Anterior cingulate cortex (tissue), 58 donors: ENCODE measurements at places on chromosomes 2 and 18.

- DNase-seq = peak; percentile 13
Observed at GRCh38 chr2:2846332-2847208, 515.5 kb upstream of the MYT1L start.

GRCh38 chr2:45707006-45707405, 55.5 kb downstream of the PRKCE start:
- peak; percentile 5 for DNase-seq

GRCh38 chr2:246489-247144, 17.2 kb downstream of the SH3YL1 start:
- peak; percentile 12 for DNase-seq

DNA sequence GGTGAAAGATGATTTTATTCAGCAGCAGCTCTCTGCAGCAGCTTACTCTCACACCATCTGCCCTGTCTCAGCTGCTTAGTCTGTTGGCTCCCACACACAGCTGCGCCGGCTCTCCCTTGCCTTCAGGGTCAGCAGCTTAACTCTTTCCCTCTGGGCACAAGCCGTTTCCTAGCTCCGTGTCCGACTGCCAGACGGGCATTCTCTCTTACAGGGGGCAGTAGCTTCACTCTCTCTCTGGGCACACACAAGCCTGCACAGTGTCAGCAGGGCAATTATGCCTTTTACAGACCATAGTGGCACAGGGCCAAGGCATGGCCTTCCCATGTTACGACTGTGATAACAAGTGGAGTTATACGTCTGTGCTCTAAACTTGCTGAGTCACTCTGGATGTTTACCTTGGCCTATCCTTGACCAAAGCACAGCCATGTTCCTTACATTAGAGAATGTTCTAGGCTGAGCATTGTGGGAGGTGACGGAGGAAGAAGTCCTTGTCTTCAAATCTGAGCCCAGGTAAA, 31.7 kb downstream of the PCARE start:
- no peak for DNase-seq

GRCh38 chr2:96143848-96144480, 1.3 kb downstream of the DUSP2 start:
- no peak for DNase-seq

DNA sequence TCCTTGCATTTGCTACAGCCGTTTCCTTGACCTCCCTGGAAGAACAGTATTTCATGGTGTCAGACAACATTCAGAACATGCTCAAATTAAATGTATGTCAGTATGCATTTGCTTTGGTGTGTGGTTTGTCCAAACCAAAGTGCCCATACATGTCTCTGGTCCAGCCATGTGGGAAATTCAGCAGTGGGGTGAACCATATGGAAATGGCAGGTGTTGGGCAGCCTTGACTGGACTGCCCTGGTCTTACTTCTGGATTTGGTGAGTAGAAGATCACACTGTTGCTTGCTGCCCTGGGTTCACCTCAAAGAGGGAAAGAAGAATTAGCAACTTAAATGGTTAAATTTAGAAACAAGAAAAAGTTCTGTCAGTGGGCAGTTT, 84.5 kb downstream of the MSH2 start:
- DNase-seq = no peak

DNA sequence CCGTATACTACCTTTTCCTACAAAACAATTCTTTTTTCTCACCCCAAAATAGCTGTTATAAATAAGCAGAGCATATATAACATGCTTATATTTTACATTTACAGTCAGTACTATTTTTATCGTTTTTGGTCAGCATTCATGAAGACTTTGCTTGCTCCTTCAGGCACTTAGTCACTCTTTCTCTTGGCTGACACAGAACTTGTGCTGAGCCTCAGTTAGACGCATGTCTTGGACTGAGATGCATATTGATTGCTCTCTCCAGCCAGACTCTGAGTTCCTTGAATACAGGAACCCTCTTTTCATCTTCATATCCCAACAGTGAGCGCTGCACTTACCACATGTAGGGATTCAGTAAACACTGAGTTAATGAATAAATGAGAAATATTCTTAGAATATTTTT, 158.3 kb downstream of the RTN4 start:
- DNase-seq = no peak

- DNase-seq = no peak
Observed at GRCh38 chr2:85613717-85614515, 2.0 kb upstream of the C2orf68 start.

DNA sequence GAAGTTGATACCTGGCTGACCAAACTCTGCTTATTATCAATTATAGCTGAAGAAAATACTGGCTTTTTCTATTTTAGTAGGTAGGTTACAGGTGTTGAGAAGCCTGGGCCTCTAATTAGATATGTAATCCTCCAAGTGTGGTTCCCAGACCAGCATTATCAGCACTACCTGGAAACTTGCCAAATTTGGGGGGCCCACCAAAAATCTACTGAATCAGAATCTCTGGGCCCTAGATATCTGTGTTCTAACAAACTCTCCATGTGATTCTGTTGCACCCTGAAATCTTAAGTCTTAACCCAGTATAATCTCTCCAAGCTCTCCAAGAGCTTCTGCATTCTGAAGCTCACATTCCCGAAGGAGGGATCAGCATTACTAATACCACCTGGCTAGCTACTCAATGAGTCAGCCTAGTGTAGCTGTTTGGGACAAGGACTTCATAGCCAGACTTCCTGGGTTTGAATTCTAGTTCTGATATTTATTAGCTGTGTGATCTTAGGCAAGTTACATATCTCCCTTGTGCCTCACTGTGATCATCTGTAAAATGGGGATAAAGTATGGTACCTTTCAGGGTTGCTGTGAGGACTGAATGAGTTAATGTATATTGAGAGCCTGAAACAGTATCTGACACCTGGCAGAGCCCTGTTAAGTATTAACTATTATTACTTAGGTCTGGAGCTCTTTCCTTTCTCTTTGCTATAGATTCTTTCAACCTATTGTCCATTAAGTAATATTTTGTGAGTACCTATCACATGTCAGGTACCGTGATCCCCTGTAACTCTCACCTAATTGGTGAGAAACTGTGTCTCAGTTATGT, 94.1 kb upstream of the CD302 start:
- no peak for DNase-seq

GRCh38 chr18:79964330-79965118, at the start of gene HSBP1L1:
HSBP1L1 (plus strand) TSS chr18:79964643; CDS start chr18:79964736, 93 bp downstream.
- DNase-seq = no peak

- DNase-seq = no peak
Observed at GRCh38 chr2:8364668-8365067, 317.2 kb upstream of the ID2 start.
